DMS53 (cell line): ENCODE measurements at places on chromosomes 12 and 14.

- DNase-seq, result no peak
Observed at GRCh38 chr12:120266180-120266870, 795 bp upstream of the PXN start.

DNA sequence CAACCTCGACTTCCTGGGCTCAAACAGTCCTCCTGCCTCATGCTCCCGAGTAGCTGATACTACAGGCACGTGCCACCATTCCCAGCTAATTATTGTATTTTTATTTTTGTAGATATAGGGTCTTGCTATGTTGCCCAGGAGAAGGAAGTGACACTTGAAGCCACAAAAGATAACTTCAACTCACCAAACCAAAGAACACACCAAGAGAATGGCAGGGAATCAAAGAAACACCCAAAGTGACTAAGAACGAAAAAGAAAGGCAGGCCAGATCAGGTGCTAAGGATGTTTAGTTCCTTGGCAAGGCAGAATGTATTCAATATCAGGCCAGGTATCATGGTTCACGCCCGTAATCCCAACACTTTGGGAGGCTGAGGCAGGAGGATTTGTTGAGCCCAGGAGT is 10.1 kb upstream of the TPCN1 start:
- DNase-seq, result no peak

DNA sequence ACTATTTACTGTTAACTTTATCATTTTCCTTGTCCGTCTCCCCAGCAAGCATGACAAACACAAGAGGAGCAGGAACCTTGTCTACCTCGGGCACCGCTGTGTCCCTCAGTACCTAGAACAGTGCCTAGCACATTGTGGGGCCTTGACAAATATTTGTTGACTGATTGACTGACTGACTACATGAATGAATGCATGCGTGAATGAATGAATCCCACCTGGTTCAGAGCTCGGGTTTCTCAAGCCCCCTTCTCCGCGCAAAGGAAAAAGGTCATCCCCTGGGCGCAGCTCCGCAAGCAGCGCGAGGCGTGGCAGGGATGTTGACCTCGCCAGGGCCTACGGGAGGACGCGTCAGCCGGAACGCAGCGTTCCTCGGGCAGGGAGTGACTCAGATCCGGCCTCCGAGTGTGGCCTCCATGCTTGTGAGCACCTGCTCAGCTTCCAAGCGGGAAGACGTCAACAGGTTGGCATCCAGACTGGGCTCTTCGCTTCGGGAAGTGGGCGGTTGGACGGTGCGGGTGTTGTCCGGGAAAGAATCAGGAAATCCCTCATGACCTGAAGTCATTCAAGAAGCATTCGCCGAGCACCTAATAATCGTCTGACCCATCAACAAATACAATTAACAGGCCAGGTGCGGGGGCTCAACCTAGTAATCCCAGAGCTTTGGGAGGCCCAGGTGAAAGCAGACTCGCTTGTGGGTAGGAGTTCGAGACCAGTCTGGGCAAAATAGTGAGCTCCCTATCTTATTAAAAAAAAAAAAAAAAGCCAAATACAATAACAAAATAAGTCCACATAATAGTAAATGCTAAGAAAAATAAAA is 13.9 kb upstream of the UBC start:
- DNase-seq, result no peak

DNA sequence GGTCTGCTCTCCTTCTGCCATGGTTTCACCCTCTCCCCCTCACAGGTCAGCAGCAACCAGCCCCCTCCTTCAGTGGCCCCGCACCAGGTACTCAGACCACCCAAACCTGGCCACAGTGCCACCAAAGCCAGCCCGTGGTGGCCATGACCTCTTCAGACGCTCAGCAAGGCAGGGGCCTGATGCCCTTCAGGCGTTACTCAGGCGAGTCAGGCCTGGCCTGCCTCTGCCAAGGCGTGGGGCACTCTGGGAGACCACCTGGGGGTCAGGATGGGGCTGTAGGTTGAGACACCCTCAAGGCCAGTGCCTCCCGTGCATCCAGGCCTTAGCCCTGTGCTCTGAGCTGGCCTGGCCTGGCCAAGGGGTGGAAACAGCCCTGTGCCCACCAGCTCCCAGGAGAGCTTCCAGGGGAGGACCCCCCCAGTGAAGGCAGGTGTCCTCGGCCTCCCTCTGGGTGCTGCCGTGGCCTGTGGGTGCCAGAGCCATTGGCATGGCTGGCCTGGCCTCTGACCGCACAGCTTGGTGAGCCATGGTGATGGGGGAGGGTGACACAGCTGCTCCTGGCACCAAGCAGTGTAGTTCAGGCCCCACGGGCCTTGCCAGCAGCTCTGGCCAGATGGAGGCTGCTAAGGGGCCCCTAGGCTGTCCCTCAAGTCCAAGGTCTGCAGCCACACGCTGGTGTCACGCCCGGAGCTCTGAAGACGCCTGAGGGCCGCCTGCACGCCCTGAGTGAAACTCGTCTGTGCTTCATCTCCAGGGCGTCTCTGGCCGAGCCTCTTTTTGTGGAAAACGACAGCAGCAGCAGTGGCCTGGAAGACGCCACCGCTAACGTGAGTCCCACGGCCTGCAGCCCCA is 15.1 kb downstream of the XRCC3 start:
- DNase-seq, result no peak

- no peak for DNase-seq
Observed at GRCh38 chr12:42091769-42092168, 52.9 kb downstream of the GXYLT1 start.

- DNase-seq, result no peak
Observed at GRCh38 chr12:53594897-53595615, 31.1 kb downstream of the ATF7 start.

GRCh38 chr12:30796891-30797371 is 42.2 kb upstream of the CAPRIN2 start:
- peak; percentile 84 for DNase-seq

DNA sequence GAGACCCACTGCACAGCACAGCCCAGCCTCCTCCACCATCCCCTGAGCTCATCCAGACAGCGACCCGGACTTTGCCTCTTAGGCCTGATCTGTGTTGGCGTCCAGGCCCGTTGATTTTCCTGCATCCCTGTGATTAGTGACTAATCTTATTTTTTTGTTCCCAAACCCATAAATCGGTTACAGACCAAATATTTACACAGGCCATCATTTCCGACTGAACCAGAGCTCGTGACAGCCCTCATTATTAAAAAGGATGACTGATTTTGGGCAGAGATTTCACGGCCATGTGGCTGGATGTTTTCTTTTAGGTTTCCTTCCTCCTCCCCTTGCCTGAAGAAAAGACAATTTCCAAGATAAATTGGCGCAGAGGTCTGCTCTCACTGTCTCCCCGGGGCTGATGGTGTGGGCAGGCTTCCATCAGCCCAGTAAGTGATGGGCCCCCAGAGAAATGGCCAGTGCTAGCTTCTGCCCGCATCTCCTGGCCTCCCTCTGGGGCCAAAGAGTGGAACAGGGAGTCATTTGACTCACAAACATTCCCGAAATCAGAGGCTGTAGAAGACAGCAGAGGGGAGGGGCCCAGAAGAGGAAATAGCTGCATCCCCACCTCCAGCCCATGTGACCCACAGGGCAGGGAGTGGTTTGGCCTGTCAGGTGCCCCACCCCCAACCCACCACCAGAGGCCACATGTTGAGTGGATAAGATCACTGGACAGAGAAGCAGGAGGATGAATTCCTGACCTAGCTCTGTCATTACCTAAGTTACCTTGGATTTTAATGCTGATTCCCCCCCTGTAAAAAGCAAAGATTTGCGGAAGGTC is 283.5 kb downstream of the KSR2 start:
- DNase-seq, result peak; percentile 81

GRCh38 chr12:92558806-92559205 is 144.0 kb upstream of the PLEKHG7 start:
- no peak for DNase-seq

DNA sequence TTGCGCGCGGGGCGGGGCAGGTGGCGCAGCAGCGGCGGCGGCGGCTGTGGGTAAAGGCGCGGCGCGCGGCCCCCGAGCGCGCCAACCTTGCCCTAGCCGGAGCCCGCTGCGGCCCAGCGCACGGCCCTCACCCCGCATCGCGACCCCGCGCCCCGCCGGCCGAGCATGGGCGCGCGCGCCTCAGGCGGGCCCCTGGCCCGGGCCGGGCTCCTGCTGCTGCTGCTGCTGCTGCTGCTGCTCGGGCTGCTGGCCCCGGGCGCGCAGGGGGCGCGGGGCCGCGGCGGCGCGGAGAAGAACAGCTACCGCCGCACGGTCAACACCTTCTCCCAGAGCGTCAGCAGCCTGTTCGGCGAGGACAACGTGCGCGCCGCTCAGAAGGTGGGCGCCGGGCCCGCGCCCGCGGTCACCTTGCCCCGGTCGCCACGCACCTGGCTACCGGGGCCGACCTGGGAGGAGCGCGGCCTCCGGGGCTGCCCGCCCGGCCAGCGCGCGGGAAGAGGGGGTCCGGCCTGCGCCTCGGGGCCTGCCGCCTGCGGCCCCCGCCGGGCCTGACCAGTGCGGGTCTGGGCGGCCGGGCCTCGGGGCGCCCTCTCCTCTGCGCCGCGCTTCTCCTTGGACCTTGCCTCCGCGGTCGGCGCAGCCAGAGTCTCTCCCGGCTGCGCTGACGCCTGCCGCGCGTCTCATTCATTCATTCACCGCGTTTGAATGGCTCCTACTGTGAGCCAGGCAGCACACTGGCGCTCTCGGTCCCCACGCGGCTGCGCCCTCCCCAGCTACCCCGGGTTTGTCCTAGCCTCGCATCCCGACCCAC is at the start of gene BRI3BP:
BRI3BP (plus strand) TSS at position 20 of the 811 bp plus-strand sequence; CDS start at position 166, 146 bp downstream.
- DNase-seq, result peak; percentile 78

GRCh38 chr14:68849416-68849815 is 56.5 kb upstream of the ZFP36L1 start:
- no peak for DNase-seq

DNA sequence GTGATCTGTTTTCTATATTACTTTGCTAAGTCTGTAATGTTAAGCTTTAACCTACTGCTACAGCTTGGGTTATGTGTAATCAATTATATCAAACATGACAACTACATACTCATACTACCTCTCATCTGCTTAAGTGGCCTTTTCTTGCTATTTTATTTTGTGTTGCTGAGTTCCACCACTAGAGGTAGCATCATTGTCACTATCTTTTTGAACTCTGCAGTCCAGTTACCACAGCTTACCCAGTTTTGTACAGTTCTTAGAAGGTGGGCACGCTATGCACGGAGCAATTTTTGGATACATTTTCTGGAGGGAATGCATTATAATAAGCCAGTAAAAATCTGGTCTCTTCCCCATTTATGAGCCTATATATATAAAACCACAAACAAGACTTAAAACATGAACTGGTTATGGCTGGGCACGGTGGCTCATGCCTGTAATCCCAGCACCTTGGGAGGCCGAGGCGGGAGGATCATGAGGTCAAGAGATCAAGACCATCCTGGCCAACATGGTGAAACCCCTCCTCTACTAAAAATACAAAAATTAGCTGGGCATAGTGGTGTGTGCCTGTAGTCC is 48.5 kb downstream of the SAV1 start:
- peak; percentile 52 for DNase-seq

- peak; percentile 69 for DNase-seq
Observed at GRCh38 chr12:130715150-130715997, 725 bp downstream of the RIMBP2 start.

GRCh38 chr12:89756585-89757398 is 48.2 kb upstream of the ATP2B1 start:
- peak; percentile 37 for DNase-seq

DNA sequence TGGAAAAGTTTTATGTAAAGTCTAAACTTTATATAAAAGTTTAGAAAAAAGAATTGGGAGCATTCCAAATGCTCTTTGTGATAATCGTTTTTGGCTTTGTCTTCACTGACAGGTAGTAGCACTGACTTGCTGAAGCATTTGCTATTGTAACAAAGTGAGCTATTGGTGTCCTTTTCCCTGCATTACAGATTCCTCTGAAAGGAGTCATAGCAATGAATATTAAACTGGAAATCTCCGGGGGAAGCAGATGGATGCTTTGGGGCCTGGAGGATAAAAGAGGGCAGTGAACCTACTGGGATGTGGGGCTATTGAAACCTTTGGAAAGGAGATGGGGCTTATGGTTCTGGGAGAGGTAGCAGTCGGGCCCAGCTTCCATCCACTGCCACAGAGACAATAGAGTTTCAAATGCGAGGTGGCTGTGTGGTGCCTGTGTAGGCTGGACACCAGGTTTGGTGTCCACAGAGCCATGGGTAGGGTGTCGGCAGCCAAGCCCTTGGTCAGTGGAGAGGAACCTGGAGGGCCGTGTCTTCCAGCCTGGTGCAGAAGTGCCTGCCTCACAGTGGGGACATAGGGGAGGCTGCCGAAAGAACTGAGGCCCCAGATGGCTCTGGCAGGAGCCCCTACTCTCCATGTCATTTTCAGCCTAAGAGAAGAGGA is 10.1 kb downstream of the GSG1 start:
- DNase-seq, result no peak

DNA sequence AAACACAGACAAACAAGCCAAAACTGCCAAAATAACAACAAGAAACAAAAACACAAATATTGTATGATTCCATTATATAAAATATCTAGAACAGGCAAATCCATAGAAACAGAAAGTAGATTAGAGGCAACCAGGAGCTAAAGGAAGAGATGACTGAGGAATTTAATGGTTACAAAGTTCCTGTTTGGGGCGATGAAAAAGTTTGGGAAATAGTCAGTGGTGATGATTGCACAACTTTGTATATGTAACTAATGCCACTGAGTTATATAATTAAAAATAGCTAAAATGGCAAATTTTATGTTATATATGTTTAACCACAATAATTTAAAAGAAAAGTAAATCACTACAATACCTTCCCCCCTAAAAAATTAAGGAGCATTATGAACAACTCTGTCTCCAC is 24.5 kb downstream of the GNPTAB start:
- DNase-seq, result no peak

DNA sequence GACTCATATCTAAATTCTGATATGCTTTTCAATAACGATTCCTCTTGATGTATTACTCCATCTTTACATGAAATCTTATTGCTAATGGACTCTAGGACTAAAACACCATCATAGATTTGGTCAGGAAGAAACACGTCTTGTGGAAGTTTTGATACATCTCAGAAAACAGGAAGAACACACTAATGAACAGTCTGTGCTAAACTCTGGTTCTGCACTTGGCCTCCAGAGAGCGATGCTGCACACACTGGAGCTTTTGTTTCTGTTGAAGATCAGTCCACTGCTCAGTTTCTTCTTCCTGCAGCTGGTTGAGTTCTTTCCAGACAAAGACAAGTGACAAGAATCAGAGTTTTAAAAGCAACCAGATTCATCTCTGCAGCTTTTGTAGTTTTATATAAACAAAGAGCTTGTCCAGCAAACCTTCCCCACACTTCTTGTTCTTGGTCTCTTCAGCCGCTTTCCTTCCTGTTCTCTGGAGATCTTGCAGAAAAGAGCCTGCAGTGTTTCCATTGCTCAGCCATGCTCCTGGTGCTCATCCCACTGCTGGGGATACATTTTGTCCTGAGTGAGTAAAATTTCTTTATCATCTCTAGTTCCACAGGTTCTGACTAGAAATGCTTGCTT is 229.1 kb upstream of the OR4E1 start:
- DNase-seq, result no peak

GRCh38 chr14:71201840-71202239 is 294.6 kb downstream of the PCNX1 start:
- no peak for DNase-seq
